Neural cell (in vitro differentiated cells): ENCODE measurements at places on chromosomes 6 and 20. TPM values are rescaled to one million over a fixed set of nuclear protein-coding genes. Genes with fewer than 3 reads are reported as not detected.

PROKR2 gene
- not detected in 2 replicates for polyA plus RNA-seq

GTSF1L gene
- polyA plus RNA-seq, result not detected in 2 replicates

RMND1 gene
- 33.3 and 35.3 TPM in 2 replicates for polyA plus RNA-seq

C6orf163 gene
- 1.8 and 3.4 TPM in 2 replicates for polyA plus RNA-seq

FHL5 gene
- not detected in 2 replicates for polyA plus RNA-seq

CALHM6 gene
- 12.0 and 13.9 TPM in 2 replicates for polyA plus RNA-seq
